ENCODE measurements at places on chromosomes 7 and 10.

GRCh38 chr7:45923290-45923689, 2.2 kb upstream of the IGFBP3 start:
- DNase-seq: peak; percentile 53

DNA sequence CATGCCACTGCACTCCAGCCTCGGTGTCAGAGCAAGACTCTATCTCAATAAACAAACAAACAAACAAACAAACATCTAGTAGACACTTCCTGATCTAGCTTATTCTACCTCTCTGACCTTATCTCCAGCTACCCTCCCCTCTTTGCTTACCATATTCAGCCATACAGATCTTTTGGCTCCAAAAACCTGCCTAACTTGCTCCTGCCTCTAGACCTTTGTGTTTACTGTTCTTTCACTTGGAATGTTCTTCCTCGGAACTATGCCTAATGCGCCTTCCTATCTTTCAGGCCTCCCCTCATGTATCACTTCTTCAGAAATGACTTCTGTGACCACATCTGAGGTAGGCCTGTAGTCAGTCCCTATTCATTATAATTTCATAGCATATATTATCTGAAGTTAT, 20.3 kb upstream of the WNT8B start:
- no peak for DNase-seq

- DNase-seq: no peak
These were observed 80.2 kb downstream of the HTR7 start for GRCh38 chr10:90777621-90778020.

- DNase-seq: no peak
These were observed at the start of gene ADCYAP1R1 for GRCh38 chr7:31051598-31052486. ADCYAP1R1 (plus strand) TSS chr7:31052308; CDS start chr7:31063265, 10,957 bp downstream.

GRCh38 chr10:22710139-22710745, 4.1 kb downstream of the PIP4K2A start:
- DNase-seq: no peak

GRCh38 chr10:60896033-60896432, 48.0 kb downstream of the RHOBTB1 start:
- DNase-seq: no peak

- no peak for DNase-seq
These were observed 1007.6 kb downstream of the DNAJB9 start for GRCh38 chr7:109577265-109577664.

DNA sequence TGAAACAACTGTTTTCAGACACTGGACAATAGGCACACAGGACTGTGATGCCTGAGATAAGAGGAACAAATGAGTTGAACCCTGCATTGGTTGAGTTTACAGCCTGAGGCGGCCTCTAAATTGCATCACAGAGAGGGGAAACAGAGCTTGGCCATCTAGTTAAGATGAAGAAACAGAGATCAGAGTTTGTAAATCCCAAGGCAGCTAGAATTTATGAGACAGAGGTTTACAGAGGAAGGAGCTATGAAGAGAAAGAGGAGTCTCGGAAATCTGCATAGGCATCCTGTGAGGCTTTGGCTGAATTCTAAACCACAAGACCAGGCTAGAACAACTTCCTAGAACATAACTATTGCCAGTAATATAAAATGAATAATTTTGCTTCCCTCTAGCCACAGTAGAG, 41.0 kb upstream of the OIT3 start:
- DNase-seq: no peak

DNA sequence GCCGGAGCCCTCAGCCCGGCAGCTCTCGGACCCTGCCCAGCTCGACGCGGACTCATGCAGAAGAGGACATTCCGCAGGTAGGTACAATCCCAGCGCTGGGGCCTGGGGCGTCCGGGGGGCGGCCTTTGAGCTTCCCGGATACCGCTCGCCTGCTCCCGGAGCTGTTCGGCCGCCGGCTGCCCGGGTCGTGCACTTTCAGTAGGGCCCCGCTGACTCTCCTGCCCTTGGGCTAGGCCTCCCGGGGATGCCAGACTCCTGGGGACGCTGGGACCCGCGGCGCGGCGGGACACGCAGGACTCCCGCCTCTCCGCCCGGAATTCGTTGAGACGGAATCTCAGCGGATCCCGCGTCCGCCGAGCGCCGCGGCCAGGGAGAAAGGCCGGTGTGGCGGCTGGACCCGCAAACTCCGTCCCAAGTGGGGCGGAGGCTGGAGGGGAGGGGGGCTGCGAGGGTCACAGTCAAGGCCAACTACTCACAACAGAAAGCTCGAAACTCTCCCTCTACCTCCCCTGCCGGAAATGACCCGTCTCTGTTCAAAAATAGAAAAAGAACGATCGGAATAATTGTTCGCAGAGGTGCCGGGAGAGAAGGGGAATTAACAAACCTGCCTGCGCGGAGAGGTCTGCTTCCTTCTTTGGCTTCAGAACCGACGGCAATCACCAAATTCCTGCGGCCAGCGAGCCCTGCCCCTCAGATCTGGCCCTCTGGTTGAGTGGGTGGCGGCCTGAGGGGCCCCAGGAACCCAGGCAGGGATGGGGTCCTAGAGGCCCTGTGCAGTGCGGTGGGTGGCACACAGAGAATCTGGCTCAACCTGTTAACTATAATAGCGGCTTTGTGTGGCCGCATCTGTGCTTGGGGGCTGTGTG, 9.2 kb downstream of the TLX1 start:
- no peak for DNase-seq

DNA sequence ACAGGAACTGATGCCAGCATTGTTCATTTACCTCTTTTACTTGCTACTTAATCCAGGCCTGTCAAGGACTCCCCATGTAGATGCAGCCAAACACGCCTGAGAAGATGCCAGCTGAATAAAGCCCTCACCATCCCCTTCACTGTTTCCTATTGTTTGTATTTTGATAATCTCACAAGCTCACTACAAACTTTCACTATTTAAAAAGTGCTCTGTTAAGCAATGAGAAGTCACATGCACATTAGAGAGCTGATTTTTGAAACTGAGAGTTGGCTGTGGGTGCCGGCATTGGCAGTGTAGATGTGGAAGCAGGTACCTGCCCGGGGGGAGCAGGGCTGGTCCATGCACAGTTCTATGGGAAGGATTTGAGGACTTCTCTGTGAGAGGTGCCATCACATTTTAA, 169.8 kb upstream of the GRB10 start:
- no peak for DNase-seq

DNA sequence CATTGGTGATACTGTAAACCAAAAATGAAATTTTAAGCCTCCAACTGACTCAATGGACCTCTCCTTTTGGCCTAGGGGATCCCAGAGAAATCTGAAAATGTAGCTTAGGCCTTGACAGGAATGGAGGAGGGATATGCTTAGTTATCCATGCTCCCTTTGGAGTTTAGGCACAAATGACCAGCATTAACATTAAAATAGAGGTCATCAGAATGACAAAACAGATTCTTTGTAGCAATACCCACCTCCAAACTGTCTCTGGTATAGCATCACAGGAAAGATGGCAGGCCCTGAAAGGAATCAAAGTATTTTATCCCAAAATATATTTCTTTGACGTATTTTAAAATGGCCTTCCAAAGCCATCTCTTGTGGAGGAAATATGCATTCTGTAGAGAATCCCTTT, 39.1 kb upstream of the LRRN3 start:
- DNase-seq: no peak

DNA sequence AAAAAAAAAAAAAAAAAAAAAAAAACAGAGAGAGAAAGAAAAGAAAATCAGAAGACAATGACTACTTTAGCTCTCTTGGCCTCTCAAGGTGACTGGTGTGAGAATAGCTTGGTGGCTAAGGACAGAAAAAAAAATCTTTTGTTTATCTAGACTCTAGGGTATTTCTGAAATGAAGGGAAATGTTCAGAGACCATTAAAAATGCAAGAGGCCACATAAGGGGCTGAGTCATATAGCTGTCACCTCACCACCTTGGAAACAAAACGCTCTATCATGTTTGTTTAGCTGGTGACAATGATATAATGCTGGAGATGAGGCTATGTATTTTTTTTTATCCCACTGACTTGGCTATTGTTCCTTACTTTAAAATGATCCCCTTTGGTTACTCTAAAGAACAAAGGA, 287.0 kb upstream of the CDC14C start:
- DNase-seq: no peak

DNA sequence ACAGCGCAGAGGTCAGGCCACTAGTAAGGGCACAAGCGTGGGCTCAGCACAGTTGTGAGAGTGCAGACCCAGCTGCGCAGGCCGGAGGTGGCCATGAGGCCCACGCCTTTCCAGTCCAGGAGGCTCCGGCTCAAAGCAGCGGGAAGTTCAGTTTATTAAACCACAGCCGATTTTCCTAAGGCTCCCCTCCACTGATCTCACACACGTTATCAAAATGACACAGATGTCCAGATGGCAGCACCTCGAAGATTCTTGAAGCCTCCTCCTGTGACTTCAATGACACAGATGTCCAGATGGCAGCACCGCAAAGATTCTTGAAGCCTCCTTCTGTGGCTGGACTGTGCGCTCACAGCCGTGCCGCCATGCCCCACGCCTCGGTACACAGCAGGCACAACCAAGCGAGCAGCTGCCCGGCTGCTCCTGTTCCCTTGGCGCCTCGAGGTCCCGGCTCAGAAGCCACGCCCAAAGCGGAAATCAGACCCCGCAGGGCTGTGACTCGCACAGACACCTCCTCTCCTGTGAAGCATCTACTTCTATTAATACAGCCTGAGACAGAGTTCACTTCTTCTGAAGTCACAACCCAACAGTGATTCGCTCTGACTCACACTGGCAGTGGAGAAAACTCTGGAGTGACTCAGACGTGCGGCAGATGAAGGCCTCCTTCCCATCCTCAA, 122.7 kb downstream of the MAD1L1 start:
- DNase-seq: peak; percentile 93

DNA sequence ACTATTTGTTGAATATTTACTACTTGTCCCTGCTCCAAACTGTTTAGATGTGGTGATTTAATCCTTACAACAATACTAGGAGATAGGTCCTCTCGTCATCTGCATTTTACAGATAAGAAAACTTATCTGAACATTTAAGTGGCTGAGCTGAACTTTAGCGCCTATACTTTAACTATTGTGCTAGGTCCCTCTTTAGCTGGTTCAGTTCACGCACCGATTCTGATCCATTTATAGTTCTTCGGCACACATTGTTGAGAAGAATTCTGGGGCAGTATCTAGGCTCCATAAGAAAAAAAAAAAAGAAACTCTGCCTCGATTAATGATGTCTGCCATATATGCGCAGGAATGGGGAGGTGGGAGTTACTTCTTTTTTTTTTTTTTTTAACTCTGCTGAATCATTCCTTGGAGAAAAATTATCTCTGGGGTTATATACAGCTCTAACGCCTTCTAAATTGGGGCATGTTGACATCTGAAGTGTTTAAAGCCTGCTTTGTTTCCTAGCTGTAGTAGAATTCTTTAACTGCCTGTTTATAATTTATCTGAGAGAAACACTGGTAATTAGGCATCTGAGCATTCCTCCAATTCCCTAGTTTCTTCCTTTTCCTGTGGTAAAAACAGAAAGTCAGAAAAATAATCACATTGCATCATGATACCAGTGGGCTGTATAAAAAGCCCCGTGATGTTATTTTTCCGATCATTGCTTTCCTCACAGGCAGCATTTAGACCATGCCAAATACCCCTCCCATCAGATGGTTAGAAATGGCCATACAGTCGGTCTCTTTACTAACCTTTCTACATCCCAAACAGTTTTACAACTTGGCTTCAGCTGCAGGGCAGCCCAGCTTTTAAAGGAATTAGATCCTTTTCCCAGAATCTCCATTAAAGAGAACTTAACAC, 98.5 kb upstream of the KDM7A start:
- no peak for DNase-seq

Measured in SW 1271 (cell line).